Hepatocyte (in vitro differentiated cells): ENCODE measurements at places on chromosomes 7 and 10.
A peak's percentile ranks its signal among the peaks of the same experiment; 100 is the strongest.

- DNase-seq, result no peak
These were observed 26.6 kb downstream of the DGKI start for GRCh38 chr7:137820156-137820555.

DNA sequence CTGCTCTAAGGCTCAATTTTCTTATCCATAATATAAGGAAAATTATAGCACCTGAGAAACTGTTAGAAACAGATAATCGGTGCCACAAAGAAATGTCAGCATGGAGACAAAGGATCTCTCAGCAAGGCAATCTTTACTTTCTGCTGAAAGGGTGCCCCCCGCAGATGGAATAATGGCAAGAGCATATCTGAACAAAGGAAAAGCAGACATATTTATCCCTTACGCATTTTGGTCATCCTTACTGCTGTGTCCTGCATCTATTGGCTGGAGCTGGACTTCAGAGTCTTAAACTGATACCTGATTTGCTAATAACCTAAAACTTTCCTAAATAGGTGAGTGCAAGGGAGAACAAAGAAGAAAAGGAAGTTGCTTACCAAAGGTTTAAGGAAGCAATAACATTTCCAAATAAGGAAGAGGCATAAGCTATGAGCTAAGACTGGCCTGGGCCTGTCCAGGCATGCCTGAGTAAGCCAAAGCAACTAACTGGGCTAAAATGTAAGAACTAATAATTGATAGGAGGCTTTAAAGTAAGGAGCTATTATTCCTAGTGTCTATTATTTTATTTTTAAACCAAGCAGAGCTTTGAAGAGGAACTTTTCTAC is 39.6 kb upstream of the ELMO1 start:
- no peak for DNase-seq

DNA sequence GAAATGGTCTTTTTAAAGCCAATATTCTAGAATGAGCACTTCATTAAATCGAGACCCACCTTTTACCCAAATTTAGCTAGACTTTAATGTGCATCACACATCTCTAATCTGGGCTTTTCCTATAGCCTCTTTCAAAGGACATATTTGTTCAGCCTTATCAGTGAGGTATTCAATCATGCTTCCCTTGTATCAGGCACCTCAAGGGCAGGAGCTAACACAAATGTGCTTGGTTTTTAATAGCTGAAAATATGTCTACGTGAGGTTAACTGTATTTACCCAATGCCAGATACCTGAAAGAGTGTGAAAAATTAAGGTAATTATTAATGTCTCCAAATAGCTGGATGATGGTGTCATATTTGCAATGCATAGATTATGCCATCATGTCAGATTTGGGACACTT is 203.9 kb downstream of the SNX10 start:
- no peak for DNase-seq

- DNase-seq, result no peak
These were observed 760 bp upstream of the KCTD7 start for GRCh38 chr7:66627881-66628360.

DNA sequence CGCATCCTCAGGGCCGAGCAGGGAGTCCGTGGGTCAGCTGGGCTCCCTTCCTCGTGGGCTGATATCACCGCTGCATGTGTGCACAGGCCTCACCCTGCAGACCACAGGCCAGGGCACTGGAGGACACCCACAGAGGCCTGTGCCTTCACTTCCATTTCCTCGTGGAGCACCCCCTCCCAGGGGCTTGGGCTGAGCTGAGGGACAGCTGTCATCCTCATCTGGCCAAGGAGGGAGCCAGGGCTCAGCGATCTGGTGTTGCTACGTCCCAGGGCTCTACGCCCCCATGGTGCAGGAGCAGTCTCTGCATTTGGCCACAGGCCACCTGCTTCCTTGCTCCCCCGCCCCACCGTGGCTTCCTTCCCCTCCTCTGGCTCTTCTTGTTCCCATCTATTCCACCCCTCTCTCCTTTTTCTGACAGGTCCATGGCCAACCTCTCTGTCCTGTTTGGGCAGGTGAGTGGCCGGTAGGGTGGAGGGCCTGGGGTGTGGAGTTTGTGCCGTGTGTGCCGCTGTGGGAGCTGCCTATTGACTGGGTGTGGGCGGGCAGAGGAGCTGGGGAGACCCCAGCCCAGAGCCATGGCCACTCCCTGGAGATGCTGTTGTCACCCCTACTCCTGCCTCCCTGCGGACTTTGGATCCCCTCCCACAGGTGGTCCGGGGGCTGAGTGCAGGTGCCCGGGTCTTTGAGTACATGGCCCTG is 8.3 kb upstream of the ASIC3 start:
- no peak for DNase-seq

DNA sequence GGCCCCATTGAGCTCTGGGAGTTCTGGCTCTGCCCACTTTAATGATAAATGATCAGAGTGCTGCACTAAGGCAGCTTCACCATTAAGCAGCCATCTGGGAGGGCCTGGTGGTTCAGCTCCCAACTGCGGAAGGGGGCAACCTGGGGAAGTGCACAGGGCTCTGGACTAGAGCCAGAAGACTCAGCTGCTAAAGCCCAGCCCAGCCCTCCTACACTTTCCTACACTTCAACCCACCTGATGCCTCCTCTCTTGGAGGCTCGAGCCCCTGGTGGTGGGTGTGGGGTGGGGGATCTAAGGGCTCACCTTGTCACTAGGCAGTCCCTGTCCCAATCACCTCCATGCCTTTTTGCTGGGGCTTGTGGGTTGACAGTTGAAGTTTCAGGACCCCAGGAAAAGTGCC is 60.6 kb upstream of the ANTXRL start:
- no peak for DNase-seq

DNA sequence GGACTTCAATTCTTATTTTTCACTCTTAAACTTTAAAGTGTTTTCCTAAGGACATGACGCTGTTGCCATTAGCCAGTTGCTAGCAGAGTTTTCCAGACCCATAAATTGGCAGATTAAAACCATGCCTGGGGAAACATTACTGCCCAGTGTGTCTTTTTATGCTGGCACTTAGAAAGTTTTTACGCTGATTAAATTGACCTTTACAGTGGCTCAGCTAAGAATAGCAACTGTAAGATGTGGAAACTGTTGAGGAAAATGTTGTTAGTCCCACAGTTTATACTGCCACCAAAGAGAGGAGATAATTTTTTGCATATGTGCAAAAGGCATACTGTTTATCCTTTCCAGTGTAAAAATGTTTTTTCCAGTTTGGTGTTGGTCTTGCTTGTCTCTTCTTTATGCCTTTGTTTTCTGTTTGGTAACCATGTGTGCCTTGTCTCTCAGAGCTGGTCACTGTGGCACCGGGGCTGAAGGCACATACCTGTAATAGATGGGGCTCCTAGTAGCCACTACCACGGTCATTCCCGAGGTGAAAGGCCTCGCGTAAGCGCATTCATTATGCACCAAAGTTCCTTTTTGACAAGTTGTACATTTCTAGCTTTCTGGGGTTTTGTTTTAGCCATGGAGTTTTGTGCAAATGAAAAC is 45.3 kb downstream of the CYP17A1 start:
- DNase-seq, result no peak

- no peak for DNase-seq
These were observed 40.6 kb upstream of the SRGN start for GRCh38 chr10:69047111-69047832.

DNA sequence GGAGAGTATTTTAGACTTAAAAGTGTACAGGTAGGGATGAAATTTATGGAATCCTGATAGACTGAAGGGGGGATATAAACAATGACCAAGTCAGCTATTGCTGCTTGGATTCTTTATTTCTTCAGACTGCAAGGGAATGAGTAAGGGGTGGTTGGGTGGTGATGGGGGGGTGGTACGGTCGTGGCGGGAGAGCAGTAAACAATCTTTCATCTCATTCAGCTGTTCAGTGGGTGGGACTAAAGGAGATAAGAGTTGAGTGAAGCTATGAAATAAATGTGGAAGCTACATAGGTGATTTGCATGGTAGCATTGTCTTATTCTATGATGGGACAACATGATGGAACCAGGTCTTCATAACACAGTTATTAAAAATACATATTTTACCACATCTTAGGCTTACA is 1.8 kb downstream of the SEPTIN7 start:
- no peak for DNase-seq

GRCh38 chr10:70605161-70605560 is 2.6 kb upstream of the PRF1 start:
- no peak for DNase-seq

DNA sequence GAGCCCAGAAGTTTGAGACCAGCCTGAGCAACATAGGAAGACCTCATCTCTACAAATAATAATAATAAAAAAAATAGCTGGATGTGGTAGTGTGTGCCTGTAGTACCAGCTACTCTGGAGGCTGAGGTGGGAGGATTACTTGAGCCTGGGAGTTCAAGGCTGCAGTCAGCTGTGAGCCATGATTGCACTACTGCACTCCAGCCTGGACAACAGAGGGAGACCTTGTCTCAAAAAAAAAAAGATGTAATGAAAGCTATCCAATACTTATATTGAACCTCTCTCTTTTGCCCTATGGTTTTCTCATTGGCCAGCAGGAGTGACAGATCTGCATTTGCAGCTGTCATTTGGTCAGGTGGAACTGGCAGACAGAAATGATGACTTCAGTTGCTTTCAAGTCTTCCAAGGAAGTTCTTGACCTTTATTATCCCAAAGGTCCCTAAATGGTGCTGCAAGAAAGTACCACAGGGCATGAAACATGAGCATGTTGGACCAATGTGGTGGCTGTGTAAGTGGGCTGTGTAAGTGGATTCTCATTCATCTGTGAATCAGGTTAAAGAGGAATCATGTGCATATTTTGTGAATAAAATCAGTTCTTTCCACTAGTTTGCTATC is 99.4 kb downstream of the CALD1 start:
- no peak for DNase-seq

- DNase-seq, result peak; percentile 80
These were observed 1.8 kb downstream of the HNRNPF start for GRCh38 chr10:43407148-43407575.

- DNase-seq, result no peak
These were observed 21.0 kb downstream of the ACTA2 start for GRCh38 chr10:88931548-88931947.

DNA sequence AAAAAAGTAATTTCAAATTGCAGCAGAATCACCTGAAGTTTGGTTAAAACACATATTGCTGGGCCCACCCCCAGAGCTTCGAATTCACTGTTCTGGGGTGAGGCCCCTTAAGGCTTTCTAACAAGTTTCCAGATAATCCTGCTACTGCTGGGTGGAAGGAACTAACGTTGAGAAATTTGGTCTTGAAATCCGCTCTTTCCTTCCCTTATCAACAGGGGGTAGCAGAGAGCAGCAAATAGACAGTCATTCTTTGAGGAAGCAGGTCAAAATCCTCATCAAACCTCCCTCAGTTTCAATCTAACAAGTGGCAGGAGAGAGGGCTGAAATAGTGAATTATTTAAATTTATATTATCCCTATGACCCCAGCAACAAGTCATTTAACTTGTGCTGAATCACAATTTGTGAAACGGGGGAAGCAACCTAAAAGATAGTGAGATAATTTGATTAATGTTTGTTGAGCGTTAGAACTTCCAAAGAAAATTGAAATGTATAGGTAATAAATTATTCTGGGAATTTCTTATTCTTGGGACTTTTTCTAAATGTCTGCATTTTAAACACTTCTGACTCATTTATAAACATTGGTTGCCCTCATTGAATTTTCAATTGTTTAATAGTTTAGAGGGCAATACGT is 21.7 kb upstream of the MALSU1 start:
- peak; percentile 79 for DNase-seq

- no peak for DNase-seq
These were observed 1.3 kb downstream of the OGDHL start for GRCh38 chr10:49760789-49761188.

DNA sequence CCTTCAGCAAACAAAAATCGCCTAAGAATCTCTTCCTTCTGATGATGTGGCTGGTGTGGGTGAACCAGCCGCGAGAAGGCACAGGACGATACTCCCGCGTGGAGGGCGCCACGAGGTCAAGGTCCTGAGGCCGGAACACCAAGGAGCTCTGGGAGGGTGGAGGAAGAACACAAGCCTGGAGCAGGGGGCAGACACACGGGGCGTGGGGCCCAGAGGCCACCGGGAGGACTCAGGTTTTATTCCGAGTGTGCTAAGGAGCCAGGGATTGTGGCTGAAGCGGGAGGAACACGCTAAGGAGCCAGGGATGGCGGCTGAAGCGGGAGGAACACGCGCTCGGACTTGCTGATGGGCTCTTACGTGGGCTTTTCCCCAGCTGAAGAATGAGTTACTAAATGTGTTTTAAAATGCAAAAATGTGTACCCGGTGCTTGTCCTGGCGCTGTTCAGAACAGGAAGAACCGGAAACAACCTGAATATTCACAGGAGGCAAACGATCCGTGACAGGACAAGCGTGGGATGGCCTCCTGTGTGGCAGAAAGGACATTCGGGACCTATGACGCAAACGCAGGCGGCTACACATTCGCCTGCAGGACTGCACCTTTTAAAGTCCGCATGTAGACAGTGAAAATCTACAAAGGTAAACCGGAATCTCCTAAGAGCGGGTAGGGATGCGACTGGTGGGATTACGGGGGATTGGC is 64.0 kb downstream of the MAD1L1 start:
- no peak for DNase-seq

DNA sequence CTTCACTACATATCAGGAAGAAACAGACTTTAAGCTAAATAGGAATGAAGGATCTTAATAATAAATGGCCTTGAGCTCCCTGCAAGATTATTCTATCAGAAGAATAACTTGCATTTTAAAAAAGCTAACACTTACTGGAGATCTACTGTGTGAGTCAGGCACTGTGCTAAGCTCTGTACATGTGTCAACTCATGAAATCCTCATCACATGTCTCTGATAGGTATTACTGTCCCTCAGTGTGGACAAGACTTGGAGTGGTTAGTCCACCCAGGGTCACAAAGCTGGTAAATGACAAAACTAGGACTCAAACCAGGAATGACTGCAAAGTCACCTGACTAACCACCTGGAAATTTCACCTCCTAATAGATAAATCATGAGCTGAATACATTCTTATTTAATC is 57.1 kb upstream of the KCTD7 start:
- no peak for DNase-seq

DNA sequence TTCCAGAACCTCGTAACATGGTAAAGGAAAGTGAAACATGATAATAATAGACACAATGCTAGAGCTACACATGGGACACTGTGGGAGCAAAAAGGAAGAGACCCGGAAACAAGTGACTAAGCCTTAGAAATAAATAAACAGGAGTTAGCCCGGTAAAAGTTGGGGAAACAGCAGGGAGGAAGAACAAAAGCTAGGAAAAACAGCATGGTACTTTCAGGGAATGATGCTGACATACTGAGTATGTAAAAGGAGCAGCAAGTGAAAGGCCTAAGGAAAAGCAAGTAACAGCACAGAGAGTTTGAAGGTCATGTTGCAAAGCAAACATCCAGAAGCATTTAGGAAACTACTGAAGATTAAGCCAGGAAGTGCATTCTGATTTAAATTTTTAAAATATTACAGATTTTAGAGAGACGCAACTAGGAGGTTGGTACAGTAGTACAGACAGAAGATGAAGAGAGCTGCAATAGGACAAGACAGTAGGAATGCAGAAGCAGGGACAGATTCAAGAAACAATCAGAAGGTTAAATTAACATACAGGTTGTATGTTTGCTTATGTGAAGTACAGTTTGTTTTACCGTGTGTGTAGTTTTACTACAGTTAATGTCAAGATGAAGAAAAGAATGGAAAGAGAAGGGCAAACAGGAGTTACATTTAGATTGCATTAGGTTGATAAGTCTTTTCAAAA is 63.7 kb downstream of the ARHGAP12 start:
- DNase-seq, result no peak
